GOT3 (cell line): ENCODE measurements at places on chromosomes 5 and 9.

DNA sequence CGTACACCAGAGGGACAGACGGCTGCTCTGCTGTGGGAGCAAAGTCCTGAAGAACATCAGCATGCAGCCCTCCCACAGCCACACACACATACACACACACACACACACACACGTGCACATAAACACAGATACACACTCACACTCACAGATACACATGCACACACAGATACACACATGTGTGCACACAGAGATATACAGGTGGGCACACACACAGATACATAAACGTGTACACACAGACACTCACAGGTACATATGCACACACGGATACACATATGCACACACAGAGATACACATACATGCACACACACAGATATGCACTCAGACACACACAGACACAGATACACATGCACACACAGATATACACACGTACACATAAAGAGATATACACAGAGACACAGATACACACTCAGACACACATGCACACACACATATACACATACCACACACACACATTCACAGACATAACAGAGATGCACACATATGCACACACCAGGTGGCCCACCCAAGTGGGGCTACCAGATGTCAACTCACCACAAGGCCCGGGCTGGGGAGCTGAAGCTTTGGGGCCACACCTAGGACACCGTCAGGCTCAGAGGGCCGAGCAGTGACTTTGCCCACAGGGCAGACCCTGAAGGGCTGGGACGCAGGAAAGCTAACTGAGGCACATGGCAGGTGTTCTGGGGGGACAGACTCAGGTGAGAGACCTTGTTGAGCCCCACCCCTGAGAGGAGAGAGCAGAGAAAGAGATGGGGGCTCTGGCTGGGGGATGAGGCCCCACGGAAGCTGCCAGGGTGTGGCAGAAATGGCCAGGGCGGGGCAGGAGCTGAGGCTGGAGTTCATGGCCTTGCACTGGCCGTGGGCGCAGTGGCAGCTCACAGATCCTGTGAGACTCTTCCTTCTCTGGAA, 148.6 kb upstream of the PPP1R26 start:
- DNase-seq, result no peak

GRCh38 chr9:17611917-17612316, 33.1 kb downstream of the SH3GL2 start:
- DNase-seq, result no peak

GRCh38 chr5:64767959-64768357, 533 bp downstream of the SREK1IP1 start:
- DNase-seq, result no peak

GRCh38 chr9:86997156-86997555, 49.9 kb upstream of the GAS1 start:
- no peak for DNase-seq

- no peak for DNase-seq
These were observed 353.6 kb downstream of the BNC2 start for GRCh38 chr9:16516891-16517290.

GRCh38 chr5:103232393-103232999, 26.1 kb upstream of the MACIR start:
- DNase-seq, result no peak

GRCh38 chr9:35826071-35826701, 2.3 kb downstream of the FAM221B start:
- DNase-seq, result no peak

GRCh38 chr5:3736926-3737325, 141.3 kb downstream of the IRX1 start:
- DNase-seq, result no peak

DNA sequence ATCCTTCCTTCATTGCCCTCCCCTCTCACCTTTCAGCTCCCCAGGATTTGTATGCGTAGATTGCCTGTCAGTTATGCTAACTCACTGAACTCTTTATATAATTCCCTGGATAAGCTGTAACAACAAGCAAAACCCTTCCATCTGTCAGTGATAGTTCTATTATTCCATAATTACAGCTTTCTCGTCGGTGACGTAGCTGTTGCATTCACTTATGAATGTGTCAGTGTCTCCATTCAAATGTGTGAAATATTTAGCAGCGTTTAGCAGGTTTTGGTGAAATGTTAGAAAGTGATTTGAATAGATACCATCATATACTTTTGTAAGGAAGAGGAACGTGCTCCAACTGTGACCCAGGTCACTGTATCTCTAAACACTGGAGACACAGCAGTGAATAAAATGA, 45.2 kb downstream of the PIP5K1B start:
- DNase-seq, result no peak

DNA sequence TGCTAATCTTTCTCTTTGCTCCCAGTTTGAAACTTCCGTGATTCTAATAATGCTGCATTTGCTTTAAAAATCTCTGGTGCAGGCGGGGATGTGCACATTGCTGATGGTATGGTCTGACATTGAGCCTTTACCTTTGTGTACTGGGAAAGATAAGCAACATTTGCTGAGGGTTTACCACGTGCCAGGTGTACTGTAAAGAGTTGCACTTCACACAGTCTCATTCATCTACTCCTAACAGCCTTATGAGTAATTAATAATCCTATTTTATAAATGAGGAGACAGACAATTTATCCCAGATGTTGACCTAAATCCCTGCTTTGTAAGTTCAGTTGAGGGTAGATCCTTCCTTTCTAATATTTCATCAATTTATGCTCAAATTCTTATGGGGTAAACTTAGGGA, 726 bp upstream of the ADGRV1 start:
- DNase-seq, result no peak

GRCh38 chr5:68216245-68217046, 890 bp downstream of the PIK3R1 start:
- no peak for DNase-seq

DNA sequence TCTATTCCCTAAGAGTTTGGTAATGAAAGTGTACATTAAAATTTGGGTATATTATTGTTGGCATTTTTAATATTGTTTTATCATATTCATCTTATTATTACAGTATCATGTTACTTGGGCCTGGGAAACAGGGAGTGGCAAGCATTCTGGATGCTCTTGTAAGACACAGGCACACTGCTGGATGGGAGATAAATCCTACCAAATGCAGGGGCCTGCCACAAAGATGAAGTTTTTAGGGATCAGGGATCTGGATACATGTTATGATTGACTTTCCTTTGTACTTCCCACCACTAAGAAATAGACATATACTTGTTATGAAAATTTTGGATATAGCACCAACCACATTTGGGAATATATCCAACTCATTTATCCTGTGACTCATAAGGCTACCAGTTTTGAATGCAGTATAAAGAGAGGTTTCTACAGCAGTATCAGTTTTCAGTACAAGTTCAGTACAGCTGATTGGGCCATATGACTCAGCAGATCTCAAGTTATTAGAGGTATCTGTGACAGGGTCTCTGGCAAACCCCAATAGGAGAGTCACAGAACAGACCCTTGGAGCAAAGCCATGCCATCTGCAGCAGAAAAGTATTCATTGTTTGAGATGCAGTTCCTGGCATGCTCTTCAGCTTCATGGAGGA, 360.1 kb downstream of the DMAC1 start:
- no peak for DNase-seq

DNA sequence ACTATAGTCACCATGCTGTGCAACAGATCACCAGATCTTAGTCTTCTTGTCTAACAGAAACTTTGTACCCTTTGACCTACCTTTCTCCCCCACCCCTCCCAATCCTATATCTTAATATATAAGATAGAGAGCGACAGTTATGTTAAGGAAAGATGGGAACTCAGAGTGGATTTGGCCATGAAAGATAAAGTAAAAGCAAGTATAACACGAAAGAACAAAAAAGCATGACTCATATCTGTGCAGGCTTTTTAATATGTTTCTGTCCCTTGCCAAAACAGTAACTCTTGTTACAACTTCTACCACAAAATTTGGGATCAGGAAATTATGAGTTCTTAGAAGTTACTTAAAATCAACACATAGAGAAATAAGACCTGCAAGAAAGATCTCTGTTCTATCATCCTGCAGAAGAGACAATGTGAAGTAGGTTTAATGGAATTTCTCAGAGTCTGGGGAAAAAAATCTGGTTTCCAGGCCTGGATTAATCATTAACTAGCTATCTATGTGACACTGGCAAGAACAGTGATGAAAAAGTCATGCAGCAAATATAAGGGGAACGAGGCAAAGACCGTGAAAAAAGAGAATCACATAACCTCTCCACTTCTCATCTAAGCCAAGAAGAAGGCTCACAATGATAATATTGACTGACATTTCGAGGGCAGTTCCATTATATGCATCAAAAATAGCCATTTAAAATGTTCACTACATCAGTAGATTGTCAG, 18.6 kb downstream of the BAAT start:
- no peak for DNase-seq

DNA sequence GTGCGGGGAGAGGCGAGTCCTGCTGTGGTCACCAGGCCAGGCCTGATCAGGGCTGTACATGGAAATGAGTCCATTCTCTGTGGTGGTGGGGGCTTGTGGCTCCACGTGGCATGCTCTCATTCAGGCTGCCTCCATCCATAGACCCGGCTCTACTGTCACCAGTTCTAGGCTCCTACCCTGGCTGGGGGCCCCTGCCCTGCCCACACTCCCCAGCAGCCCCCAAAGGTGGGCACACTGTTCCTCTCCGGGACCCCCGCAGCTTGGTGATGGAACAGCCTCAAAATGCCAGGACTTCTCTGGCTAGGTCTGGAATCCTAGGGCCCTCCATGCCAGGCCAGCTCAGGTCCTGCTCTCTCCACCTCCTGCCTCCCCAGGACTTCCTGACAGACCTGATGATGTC, 111.7 kb downstream of the DAB2IP start:
- no peak for DNase-seq

GRCh38 chr9:78298046-78298765, 1.3 kb downstream of the PSAT1 start:
- no peak for DNase-seq

DNA sequence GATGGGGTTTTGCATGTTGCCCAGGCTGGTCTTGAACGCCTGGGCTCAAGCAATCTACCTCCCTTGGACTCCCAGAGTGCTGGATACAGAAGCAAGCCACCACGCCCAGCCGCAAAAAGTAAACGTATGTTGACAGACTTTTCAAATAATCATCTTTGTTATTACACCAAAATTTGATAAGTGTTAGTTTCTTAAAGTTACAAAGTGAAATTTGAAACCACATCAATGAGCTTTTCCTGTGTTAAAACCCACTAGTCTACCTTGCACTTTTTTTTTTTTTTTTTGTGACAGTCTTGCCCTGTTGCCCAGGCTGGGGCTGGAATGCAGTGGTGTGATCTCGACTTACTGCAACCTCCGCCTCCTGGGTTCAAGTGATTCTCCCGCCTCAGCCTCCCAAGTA, 29.9 kb downstream of the SPACA9 start:
- no peak for DNase-seq

GRCh38 chr9:98092613-98092931, 26.4 kb downstream of the TRIM14 start:
- DNase-seq, result no peak

GRCh38 chr5:171299228-171299627, 9.8 kb upstream of the TLX3 start:
- DNase-seq, result no peak

- no peak for DNase-seq
These were observed 20.1 kb downstream of the SLC35D2 start for GRCh38 chr9:96363175-96363967.

DNA sequence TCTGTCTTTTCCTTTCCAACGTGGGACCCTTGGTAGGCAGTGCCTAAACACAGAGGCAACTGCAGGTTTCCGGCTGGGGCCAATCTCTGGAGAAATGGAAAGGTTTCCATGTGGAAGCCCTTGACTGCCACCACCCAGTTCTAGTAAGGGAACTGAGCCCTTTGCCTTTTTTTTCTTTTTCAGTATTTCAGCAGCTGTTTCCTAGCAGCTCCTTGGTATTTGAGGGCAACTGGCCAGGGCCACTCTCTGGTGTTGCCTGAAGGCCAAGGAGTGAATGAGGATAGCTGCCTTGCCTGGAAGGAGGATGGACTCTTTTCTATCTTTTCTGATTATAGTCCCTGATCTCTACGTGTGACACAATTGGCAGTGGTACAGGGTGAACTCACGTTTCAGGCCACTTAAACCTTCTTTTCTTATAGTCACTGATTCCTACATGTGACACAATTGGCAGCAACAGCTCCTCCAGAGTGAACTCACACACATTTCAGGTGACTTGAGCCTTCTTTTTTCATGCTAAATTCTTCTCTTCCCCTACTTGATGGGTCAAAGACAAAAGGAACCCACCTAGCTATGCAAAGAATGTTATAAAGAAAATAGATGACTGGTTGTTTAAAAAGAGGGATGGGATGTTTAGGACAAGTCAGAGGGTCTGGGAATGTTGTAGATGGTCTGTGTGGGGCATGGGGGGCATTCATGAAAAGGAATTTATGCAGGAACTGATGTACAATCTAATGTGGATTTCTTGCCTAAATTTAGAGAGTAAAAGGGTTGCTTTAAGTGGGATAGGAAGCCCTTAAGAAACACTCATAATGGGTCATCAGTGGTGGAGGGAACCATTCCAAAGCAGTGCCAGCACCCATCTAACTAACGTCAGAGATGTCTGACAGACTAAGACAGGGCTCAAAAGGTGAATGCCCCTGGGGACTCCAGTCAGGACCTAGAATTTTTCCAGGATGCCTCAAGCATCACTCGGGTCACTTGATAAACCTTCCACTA, 190.1 kb downstream of the TMEM232 start:
- no peak for DNase-seq

GRCh38 chr9:89951675-89952074, 346.9 kb downstream of the GADD45G start:
- no peak for DNase-seq

DNA sequence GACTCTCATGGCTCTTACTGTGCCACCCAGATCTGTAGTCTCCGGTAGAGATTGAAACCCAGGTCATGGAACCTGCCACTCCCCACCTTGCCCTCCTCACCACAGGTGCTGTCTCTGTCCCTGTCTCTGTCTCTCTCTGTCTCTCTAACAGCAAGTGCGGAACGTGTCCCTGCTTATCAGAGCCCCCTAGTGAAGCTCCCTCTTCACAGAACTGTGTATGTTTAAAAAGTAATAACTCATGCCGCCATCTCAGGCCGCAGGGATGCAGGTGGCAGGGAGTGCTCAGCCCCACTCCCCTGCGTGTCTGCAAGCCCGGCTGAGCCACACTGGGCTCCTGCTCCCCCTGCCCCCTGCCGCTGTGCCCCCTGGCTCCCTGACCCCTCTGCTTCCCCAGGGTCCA, 43.8 kb downstream of the UNC5A start:
- DNase-seq, result no peak

DNA sequence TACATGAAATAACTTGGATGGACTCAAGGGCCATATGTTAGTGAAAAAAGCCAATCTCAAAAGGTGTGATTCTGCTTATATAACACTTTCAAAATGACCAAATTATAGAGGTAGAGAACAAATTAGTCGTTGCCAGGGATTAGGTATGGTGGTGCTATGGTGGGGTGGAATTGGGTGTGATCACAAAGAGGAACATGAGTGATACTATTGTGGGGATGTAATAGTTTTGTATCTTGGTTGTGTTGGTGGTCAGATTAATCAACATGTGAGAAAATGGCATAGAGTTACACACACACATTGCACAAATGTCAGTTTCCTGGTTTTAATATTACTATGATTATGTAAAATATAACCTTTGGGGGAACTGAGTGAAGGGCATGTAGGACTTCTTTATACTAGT, 31.9 kb downstream of the CAMK4 start:
- DNase-seq, result no peak
